ENCODE measurements at places on chromosomes 13 and 19. TPM values are rescaled to one million over a fixed set of nuclear protein-coding genes. Genes with fewer than 3 reads are reported as not detected.
A peak's percentile ranks its signal among the peaks of the same experiment; 100 is the strongest.

GRCh38 chr13:50918567-50918966, 9.0 kb downstream of the RNASEH2B start:
- no peak for DNase-seq

DNA sequence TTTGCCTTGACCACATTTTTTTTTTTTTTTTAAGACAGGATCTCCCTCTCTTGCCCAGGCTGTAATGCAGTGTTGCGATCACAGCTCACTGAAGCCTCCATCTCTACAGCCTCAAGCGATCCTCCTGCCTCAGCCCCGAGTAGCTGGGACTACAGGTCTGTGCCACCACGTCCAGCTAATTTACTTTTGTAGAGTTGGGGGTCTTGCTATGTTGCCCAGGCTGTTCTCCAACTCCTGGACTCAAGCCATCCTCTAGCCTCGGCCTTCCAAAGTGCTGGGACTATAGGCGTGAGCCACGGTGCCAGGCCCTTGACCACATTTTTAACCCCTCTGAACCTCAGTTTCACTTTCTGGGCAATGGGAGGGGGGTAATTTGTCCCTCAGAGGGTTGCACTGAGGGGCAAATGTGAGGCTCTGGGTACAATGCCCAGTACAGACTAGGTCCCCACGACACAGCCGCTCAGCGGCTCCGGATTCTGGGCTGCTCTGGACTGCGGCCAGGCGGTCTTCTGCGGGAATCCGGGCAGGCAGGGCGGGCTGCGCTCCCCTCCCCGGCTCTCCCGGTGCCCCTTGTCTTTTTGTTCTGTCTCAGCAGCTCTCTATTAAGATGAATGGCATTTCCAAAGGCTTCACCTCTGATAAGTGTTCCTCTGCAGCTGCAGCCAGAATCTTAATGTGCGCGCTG, 3.8 kb upstream of the ALOX5AP start:
- DNase-seq, result no peak

GRCh38 chr13:112703449-112704284, 13.8 kb downstream of the ATP11A start:
- DNase-seq, result no peak

GRCh38 chr19:40802300-40803169, 3.5 kb downstream of the EGLN2 start:
- peak; percentile 35 for DNase-seq

DNA sequence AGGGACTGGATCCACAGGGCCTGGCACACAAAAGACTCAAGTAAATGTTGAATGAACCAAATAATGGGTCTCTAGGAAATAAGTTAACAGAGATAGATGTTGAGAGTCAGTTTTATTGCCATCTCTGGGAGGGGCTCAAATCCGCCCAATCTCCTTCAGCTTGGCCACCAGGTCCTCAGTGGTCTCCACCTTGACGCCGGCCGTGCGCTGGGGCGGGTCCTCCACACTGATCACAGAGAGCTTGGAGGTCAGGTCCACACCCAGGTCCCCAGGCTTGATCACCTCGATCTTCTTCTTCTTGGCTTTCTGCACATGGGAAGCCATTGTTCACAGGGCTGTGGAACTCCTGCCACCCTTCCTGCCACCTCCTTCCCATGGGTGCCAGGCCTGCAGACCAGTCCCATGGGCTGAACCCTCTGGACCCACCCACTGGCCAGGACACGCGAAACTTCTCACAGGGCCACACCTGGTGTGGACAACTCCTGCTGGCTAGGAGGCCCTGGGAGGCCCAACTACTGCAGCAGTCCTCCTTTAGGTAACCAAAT, 3.2 kb upstream of the VSIG10L start:
- DNase-seq, result no peak

GRCh38 chr19:8468761-8469373, 24.1 kb downstream of the HNRNPM start:
- DNase-seq, result no peak

- no peak for DNase-seq
Observed at GRCh38 chr13:25200783-25201182, 28.7 kb upstream of the AMER2 start.

DNA sequence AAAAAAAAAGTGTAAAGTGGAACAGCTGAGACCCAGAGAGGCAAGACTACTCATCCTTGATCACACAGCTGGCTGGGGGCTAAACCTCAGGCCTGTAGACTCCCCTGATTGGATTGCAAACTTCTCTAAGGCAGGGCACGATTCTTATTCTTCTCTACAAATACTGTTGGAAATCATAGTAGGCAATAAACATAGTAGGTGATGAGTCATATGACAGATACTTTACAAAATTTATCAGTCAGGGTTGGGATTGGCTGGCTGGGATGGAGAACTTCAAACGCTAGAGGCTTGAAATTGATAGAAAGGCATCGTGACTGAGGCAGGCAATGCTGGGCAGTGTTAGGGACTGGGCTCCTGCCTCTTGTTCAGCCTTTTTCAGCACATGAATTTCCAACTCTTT, 5.9 kb upstream of the MATK start:
- no peak for DNase-seq

DNA sequence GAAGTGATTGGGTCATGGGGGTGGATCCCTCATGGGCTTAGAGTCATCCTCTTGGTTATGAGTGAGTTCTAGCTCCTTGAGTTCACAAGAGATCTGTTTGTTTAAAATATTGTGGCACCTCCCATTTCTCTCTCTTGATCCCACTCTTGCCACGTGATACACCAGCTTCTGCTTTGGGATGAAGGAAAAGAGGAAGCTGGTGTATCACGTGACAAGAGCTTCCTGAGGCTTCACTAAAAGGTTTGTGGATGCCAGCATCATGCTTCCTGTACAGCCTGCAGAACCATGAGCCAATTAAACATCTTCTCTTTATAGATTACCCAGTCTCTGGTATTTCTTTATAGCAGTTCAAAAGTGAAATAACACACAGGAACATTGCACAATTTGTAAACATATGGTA, 352.5 kb upstream of the ATXN8OS start:
- DNase-seq, result no peak

- DNase-seq, result no peak
Observed at GRCh38 chr19:21765151-21765550, 2.2 kb downstream of the ZNF100 start.

DNA sequence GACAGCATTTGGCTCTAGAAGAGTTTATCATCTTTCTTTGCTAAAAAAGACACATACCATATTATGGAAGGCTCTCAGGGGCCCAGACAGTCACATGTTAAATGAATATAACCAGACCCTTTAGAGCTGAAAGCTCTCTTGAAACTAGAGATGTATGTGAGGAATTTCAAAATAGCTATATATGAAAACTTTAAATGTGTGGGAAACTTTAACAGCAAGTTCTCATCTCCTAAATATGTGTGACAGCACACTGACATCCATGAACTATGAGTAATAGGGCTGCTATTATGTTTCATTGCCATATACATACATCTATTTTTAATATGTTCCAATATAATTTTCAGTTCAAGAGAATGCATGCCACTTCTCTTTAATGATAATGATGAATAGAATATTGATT, 509.5 kb downstream of the GPC6 start:
- DNase-seq, result no peak

GRCh38 chr19:30360376-30361106, 11.6 kb upstream of the ZNF536 start:
- no peak for DNase-seq

GRCh38 chr13:93190006-93190405, 36.6 kb upstream of the GPC6 start:
- DNase-seq, result no peak

DNA sequence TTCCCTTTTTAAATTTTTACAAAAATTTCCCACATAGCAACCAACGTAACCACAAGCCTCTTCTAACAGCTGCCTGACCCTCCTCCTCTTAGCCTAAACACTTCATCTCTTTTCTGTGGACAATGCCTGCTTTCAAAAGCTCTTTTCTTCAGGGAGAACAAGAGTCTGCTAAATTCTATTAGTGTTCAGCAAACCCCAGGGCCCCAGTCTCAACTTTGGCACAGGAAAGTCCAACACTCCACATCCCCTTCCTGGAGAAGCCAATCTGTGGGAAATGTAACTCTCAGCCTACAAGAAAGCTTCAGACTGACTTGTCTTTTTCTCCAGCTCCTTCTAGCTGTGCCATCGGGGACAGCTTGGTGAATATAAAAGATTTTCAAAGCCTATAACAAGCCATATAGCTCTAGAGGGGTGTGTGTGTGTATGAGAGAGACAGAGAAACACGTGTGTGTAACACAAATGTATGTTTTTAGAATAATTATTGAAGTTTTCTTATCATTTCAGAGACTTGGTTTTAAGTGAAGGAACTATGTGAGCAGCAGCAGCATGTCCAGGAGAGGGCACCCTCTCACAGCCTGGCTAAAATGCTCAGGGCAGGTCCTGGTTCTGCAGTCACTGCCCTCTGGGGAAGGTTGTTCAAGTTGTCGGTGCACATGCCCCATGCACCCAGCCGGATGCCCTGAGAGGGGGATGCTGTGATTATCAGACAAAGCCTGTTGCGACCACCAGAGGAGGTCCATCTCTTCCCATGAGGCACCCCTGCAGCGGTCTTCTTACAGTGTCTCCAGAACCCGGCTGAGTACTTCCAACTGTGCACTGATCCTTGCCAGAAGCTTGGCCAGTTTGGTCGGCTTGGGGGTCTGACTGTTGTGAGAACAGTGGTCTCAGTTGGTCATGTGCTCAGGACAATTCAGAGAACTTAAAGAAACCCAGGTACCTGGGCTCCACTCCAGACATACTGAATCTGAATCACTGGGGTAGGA, 34.4 kb downstream of the CCDC70 start:
- peak; percentile 61 for DNase-seq

DNA sequence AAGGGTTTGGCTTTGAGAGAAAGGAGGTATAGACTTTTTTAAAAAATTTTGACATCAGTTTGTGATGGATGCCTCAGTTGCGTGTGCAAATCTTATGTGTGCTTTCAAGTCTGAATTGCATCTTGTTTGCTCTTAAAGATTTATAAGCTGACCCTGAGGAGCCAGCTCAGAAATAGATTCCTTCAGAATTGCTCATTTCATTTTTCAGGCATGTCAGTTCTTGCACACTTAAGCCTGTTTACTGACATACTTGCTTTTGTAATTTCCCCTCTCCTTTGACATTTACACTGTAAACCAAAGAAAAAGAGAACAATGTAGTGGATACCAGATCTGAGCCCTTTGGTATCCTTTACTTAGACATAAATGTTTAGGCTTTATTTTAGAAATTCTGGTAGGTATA, 87.6 kb downstream of the RNF17 start:
- no peak for DNase-seq

- DNase-seq, result no peak
Observed at GRCh38 chr13:77118134-77118533, 91.2 kb upstream of the FBXL3 start.

GRCh38 chr13:74258961-74259360, 124.8 kb upstream of the KLF12 start:
- DNase-seq, result no peak

GRCh38 chr13:92097337-92097903, 699.0 kb downstream of the GPC5 start:
- no peak for DNase-seq

- DNase-seq, result no peak
Observed at GRCh38 chr13:78197231-78197630, 278.6 kb upstream of the EDNRB start.

GRCh38 chr13:110046811-110047210, 260.1 kb downstream of the COL4A1 start:
- DNase-seq, result no peak

DNA sequence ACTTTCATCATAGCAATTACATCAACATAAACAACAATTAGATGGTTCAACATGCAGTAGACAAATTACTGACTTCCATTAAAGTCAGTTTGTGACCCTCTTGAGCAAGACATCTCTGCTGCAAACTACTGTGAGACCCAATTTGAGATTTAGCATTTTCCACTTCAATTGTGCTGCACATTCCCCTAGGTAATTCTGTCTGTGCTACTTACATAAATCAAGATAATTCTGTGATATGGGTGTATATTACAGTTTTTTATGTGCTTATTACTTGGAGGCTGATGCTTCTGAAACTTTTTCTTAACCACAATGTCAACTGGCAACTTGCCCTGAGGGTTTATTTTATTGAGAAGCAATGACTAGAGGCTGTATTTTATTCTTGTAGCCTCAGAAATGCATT, 1714.4 kb downstream of the OLFM4 start:
- DNase-seq, result no peak

- no peak for DNase-seq
Observed at GRCh38 chr13:34350671-34351070, 532.7 kb downstream of the RFC3 start.

- DNase-seq, result no peak
Observed at GRCh38 chr13:31090096-31090495, 71.6 kb downstream of the HSPH1 start.

DNA sequence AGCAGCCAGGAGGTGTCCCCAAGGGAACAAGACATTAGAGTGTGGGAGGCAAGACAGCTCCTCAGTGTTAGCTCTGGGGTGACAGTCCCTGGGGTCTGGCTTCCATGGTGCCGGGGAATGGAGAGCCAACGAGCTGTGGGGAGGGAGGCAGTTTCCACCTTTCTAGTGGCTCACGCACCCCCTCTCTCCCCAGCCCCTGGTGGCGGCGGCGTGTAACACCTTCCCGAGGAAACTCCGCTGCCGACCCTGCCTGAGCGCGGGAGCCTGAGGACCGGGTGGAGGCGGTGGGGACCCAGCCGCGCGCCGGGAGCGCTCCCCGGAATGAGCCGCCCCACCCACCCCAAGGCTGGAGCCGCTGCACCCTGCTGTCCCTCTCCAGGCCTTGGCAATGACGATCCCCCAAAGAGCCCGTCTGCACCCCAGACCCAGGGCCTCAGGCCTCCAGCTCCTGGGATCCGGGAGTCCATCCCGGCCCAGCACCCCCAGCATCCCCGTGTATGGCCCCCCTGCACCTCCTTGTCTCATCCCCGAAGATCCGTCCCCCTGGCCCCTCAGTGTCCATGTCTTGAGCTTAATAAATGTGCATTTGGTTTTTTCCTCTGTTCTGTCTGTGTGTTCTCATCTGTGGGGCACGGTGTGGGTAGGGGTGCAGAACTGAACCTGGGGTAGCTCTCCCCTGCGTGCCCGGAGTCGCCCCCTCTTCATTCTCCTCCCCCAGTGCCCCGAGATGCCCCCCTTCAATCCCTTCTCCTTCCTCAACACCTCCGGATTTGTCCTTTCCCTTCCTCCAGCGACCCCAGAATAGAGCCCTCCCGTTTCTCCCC, 622 bp upstream of the FXYD5 start:
- peak; percentile 59 for DNase-seq

The NLRP4 gene
- total RNA-seq, result 4.0 TPM

The SPACA4 gene
- not detected for total RNA-seq

The TNFSF13B gene
- total RNA-seq, result not detected

The PBX4 gene
- total RNA-seq, result 4.6 TPM

The SULT2A1 gene
- not detected for total RNA-seq

The CGB2 gene
- not detected for total RNA-seq

The C19orf38 gene
- 7.5 TPM for total RNA-seq

The FARP1 gene
- not detected for total RNA-seq

The RNF113B gene
- total RNA-seq, result not detected

The ZNF525 gene
- total RNA-seq, result 23.2 TPM

The GRIN3B gene
- total RNA-seq, result not detected

The ZNF112 gene
- not detected for total RNA-seq

The ZNF724 gene
- 30.8 TPM for total RNA-seq

The ZNF615 gene
- total RNA-seq, result not detected

The CRB3 gene
- 2.3 TPM for total RNA-seq

The KLK3 gene
- not detected for total RNA-seq
